ENCODE measurements at places on chromosomes 2 and 18. TPM values are rescaled to one million over a fixed set of nuclear protein-coding genes. Genes with fewer than 3 reads are reported as not detected.

DNA sequence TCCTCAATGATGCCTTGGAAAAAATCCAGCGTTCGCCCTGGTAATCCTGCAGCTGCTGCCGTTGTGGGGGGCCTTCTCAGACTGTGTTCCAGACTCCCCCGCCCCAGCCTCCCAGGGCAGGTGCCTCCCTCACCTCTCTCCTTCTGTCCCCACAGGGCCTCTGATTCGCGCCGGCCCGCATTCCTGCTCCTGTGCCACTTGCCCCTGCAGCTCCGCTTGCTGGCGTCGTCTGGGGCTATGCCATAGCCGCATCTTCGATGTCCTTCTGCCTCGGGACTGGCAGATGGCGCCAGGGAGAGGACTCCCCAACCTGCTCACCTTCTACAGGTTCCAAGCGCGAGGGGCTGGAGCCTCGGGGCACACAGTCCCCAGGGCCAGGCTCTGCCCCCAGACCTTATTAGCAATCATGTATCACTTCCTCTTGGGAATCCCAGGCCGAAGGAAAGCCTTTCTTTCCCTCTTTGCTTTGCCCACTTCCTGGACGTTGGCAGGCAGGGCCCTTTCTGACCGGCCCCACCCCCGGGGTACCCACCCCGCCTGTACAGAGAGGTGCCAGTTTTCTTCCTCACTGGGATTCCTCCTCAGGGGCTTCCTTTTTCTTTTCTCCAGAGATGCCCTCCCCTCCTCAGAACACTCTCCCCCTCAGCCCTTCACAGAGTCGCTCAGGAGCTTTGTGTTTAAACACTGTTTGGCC lies 4.4 kb downstream of the SPATA3 start:
- peaks cover 56% of the 10 kb centered on the region for H3K27me3 ChIP-seq
- peaks cover 6% of the 10 kb centered on the region for H3K36me3 ChIP-seq
- DNase-seq = no peak
- no peaks in the 10 kb centered on the region for H3K4me1 ChIP-seq

DNA sequence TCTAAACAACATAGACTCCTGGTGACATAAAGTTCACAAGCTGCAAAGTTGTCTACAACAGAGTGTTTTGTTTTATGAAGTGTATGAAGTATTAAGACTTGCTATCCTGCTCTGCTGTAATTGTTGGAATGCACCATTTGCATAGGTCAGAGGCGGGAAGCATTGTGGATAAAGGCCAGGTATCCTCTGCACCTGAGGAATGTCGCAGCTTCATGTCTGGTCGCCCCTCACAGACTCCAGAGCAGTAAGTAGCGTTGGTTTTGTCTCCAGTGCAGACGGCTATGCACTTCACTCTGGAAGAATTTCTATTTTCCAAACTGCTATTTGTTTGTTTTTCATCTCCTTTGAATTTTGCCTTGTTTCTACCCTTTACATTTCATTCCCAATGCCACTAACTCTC lies 63.1 kb downstream of the UNC80 start:
- no peak for DNase-seq
- no peak overlapping the region for H3K4me3 ChIP-seq
- no peak overlapping the region for H3K27ac ChIP-seq
- no peaks in the 10 kb centered on the region for H3K27me3 ChIP-seq

- no peaks in the 10 kb centered on the region for H3K36me3 ChIP-seq
- no peaks in the 10 kb centered on the region for H3K27me3 ChIP-seq
- no peak for DNase-seq
These were observed 63.0 kb upstream of the CCBE1 start for GRCh38 chr18:59760212-59760611.

DNA sequence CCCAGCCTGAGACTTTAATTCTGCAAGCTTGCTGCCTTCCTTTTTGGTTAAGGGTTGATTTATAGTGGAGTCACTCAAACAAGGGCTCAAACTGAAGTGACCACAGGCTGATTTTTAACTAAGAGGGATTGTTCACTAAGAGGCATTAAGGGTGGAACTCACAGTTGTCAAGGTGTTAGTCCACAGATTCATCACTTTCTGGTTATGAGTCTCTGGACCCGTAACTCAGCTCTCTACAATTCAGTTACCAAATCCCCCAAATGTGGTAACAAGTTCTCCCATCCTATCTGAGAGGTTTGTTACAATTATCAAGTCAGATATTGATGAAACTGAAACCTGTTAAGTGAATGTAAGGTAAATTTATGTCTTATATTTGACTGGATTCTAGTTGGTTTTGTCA lies 185.9 kb upstream of the KLHL14 start:
- no peak for DNase-seq
- no peaks in the 10 kb centered on the region for H3K4me1 ChIP-seq
- no peaks in the 10 kb centered on the region for H3K27me3 ChIP-seq

DNA sequence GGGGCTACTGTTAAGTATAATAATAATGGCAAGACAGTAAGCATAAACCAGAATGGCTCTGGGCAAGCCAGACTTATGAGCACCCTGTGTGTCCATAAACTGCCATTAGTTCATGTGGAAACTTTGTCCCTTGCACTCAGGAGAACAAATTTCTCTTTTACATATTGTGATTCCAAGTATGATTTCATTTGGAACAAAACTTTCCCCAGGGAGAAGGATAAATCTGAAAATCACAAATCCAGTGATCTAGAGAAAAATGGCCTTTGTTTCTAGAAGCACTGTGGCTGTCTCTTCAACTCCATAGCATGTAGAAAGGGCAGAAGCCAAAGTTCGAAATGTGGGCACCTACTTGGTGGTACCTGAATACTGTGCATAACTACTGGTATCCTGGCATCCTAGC lies 823.7 kb upstream of the SOX11 start:
- H3K36me3 ChIP-seq = no peaks in the 10 kb centered on the region
- no peaks in the 10 kb centered on the region for H3K27me3 ChIP-seq
- H3K27ac ChIP-seq = no peak overlapping the region

DNA sequence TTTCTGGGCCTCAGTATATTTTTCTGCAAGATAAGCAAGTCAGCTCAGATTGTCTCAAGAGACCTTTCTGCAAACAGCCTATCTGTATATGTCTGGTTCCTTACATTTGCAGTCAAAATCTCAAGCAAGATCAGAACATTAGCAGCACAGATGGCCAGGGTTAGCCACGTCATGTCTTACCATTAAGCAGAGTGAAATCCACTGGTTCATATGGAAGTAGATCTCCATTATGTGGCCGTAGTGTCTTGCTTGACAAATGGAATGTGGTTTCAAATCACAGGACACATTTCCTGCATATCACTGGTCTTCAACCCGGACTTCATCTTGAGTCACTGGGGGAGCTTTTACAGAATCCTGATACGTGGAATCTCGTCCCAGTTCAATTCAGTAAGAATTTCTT lies 500.2 kb downstream of the FBXO15 start:
- no peak overlapping the region for H3K4me3 ChIP-seq
- no peak for DNase-seq
- H3K27ac ChIP-seq = peak overlapping the region; percentile 82
- H3K4me1 ChIP-seq = peaks cover 46% of the 10 kb centered on the region

DNA sequence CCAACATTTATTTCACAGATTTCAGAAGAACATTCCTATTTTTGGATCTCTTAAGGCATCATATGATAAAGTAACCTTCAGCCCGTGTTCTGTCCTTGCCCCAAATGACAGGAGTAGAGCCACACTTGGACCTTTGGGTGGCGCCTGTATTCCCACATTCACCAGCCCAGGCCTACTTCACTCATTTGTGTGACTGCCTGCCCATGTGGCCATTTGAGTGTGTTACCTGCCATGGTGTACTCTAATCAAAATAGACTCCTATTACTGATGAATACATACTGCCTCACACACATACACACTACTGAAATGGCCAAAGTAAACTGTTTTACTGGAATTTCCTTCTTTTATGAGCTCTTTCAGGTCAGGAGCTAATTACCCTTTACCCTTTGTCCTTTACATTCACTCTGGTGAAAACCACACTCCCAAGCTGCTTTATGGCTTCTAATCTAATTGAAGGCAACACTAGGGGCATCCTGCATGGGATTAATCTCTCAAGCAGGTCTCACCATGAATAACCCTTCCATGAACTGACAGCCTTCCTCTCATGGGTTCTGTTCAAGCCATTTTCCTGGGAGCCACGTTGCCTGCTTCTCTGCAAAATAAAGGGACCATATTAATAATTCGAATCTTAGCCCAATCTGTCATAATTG lies 271.0 kb upstream of the GALNT5 start:
- no peak for DNase-seq
- H3K4me1 ChIP-seq = peaks cover 43% of the 10 kb centered on the region
- no peak overlapping the region for H3K27ac ChIP-seq
- no peaks in the 10 kb centered on the region for H3K36me3 ChIP-seq
- H3K27me3 ChIP-seq = no peaks in the 10 kb centered on the region

DNA sequence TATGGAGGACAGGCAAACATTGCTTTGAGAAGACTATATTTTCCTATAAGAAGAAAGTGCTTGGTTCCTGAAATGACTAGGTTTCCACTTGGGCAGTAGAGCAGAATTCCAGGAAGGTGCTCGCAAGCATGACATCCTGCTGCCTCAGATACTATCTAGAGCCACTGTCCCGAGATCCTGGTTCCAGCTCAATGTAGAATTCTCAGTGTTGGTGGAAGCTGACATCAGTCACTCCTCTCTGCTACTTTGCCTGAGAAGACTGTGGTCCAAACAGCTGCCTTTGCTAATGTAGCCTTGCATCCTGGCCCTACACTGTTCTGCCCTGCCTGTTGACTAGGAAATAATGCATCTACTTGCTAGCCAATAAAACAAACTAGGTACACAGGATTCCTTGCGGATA lies 50.0 kb upstream of the ITGA6 start:
- no peak for DNase-seq
- no peak overlapping the region for H3K4me3 ChIP-seq
- H3K36me3 ChIP-seq = peaks cover 4% of the 10 kb centered on the region
- peaks cover 35% of the 10 kb centered on the region for H3K4me1 ChIP-seq

DNA sequence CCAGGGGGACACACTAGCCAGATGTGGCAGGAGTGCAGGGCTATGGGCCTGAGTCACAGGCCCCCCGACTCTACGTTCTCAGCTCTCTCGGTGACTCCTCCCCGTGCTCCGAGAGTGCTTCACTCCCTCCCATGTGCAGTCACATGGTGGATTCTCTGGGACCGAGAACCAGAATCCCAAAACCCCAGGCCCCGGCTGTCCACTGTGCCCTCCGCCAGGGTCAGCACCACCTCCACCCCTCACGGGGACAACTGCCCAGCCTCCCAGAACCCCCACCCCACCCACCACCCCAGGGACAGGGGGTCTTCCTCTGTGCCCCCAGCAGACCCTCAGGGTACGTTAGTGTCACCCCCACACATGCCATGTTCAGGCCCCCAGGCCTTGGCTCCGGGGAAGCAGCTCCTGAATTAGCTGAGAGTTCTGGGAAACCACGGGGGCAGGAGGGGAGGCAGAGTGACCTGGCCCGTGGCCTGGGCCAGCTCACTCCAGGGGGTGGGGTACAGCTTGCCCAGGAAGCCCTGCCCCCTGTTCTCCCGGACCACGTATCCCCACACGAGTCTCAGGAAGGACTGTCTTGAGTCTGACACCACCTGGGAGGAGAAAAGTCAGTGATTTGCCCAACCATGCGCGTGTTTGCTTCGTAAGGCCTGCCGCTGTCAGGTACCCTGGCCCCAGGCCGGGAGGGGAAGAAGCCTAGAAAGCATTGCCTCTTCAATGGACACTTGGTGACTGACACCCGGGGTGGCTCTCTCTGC lies 4.4 kb downstream of the RAMP1 start:
- H3K4me3 ChIP-seq = no peak overlapping the region
- no peaks in the 10 kb centered on the region for H3K36me3 ChIP-seq
- DNase-seq = no peak
- peaks cover 7% of the 10 kb centered on the region for H3K27me3 ChIP-seq
- no peak overlapping the region for H3K27ac ChIP-seq

The TUBB8B gene
- not detected for total RNA-seq

The CFAP210 gene
- 0.15 TPM for total RNA-seq

Measured in HFFc6 (cell line).